Muscle of leg (tissue), 16 donors: ENCODE measurements at places on chromosomes 1 and 21. TPM values are rescaled to one million over a fixed set of nuclear protein-coding genes. Genes with fewer than 3 reads are reported as not detected.
A peak's percentile ranks its signal among the peaks of the same experiment; 100 is the strongest.

DNA sequence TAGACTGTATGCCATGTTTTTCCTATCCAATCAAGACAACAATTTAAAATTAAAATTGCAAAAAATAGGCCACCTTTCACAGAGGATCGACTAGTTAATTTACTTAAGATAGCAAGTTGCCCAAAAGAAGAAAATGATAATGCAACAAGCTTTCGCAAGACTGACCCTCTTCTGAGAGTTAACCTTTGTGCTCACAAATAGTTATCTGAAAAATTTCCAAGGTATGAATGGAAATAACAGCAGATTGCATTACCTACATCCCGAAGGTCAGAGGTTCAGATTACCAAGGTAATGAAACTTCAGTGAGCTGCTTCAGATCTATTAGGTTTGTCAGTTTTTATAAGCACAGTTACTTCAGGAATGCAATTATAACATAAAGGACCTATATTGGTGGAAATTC, 298.0 kb downstream of the KCTD3 start:
- DNase-seq: no peak
- H3K4me1 ChIP-seq: no peaks in the 10 kb centered on the region
- H3K27ac ChIP-seq: no peak overlapping the region
- no peaks in the 10 kb centered on the region for H3K27me3 ChIP-seq

GRCh38 chr1:210311726-210312493, 16.8 kb upstream of the HHAT start:
- H3K36me3 ChIP-seq: no peaks in the 10 kb centered on the region
- DNase-seq: peak; percentile 35
- H3K27ac ChIP-seq: peak overlapping the region; percentile 21
- H3K4me1 ChIP-seq: peaks cover 10% of the 10 kb centered on the region
- no peak overlapping the region for H3K4me3 ChIP-seq

DNA sequence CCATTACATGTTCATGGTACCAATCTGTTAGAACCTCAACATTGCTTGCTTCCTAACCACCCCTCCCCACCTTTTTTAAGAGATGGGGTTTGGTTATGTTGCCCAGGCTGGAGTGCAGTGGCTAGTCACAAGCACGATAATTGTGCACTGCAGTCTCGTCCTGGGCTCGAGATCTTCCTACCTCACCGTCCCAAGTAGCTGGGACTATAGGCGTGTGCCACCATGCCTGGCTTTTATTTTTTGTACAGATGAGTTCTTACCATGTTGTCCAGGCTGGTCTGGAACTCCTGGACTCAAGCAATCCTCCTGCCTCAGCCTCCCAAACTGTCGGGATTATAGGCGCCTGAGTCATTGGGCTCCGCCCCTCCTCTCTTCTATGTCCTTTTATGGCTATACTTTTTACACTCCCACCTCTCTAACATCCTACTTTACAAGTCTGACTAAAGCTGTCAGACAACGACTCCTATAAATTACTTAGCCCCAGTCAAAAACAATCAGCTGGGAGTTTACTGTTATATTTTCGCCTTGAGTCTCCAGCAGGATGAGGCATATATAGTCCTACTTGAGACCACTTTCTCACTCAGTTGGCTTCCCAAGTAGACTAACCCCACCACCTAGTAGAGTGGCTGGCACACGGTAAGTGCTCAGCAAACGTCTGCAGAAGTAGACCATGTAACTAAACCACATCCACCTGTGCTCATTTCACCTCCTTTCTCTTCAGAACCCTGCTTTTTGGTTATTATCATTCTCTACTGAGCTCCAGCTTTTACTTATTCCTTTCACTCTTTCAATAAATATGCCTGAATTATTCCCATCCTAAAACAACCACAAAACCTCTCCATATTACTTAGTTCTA, 13.8 kb downstream of the ENSA start:
- no peaks in the 10 kb centered on the region for H3K27me3 ChIP-seq
- DNase-seq: no peak
- H3K4me1 ChIP-seq: peaks cover 18% of the 10 kb centered on the region
- peaks cover 48% of the 10 kb centered on the region for H3K36me3 ChIP-seq

Gene LRRC3
- total RNA-seq: 0.98 TPM

Gene FCRL4
- total RNA-seq: not detected

Gene SYNC
- total RNA-seq: 46.3 TPM
